ENCODE measurements at places on chromosomes 3 and 15.

DNA sequence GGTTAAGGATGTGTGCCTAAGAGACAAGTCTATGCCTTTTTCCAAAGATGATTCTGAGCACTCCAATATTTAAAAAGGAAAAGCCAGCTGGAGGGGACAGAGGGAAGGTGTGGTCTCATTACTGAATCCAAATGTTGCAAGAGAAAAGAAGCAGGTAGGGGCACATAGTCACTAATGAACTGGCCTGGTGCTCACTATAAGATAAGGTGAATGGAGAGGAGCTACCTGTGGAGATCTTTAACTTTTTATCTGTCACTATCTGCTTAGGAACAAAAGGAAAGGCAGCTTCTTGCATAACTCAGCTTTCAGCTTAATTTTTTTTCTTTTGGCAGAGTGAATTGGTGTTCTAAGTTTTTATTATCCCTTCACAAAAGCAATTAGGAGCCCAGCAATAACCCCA lies 69.1 kb downstream of the RPN1 start:
- DNase-seq, result no peak

- no peak for DNase-seq
These were observed 190.7 kb upstream of the CTDSPL start for GRCh38 chr3:37670961-37671483.

- DNase-seq, result no peak
These were observed 43.7 kb upstream of the THSD4 start for GRCh38 chr15:71071529-71071928.

DNA sequence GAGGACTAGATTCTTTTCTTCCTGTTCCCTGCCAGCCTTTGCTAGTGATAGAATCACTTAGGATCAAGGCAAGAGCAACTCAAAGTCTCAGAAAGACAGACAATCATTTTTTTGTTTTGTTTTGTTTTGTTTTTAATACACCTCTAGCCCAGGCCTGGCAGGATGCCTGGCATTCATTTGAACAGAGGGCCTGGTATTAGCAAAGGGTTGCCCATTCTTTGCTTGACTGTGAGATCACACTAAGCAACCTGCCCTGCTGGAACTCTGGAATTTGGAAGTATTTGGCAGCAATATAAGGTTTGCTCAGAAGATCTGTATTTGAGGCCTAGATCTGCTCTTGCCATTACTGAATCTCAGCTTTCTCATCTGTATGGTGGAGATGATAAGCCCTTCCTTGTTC lies 21.8 kb upstream of the ATP13A5 start:
- DNase-seq, result no peak
